ENCODE measurements at places on chromosomes 4 and X. TPM values are rescaled to one million over a fixed set of nuclear protein-coding genes. Genes with fewer than 3 reads are reported as not detected.

Gene IQCM
- not detected for total RNA-seq

Gene VSIG4
- not detected for total RNA-seq

Gene MMRN1
- total RNA-seq: not detected

GRCh38 chrX:69429339-69430015, 74.6 kb upstream of the NALF2 start:
- no peak for DNase-seq

DNA sequence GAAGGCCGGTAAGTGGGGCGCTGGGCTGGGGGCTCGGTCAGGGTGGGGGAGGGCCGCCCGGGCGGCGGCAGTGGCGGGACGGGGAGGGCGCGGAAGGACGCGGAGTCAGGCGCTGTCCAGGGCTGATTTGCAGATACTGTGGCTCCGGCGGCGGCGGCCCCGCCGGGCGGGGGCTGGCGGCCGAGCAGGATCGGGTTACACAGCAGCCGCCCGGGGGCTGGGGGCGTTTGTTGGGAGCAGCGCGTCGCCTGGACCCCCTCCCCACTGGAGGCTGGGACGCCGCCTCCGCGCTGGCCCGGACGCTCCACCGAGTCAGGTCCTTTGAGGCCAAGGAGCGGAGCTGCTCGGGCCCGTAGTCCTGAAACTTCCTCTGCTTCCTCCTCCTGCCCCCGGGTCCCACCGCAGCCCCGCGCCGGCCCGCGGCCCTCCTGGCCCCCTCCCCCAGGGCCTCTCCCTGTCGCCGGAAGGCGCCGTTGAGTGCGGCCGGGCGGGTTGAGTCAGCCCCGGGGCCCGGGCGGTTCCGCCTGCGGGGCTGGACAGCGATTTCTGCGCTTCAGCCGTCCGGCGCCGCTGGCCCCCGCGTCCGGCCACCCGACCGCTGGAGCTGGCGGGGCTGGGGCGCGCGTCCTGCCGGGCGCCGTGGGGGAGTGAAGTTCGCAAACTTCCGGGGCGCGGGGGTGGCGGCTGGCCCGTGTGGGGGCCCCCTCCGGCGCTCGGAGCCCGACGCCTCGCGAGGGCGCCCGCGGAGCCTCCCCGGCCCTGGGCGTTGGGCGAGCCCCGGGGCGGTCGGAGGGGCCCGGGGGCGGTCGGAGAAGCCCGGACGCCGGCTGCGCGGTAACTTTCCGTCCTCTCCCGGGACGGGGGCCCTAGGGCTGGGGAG, 746 bp downstream of the REST start:
- DNase-seq: peak; percentile 47

DNA sequence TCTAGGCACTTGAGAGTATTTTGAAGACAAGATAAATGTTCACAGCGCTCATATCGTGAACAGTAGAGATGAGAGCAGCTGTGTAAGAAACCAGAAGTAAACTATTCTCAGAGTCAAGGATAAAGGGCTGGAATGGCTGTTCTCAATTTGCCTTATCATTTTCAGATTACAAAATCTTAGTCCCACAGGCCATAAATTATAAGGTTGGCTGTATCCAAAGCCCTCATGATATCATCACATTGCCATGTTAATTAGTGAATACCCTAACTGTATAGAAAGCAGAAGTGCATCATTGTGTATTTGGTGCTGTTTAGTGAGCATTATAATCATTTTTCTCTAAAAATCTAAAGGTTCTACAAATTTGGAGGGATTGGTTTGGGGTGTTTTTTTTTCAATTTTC, 168.9 kb upstream of the EDNRA start:
- DNase-seq: no peak

DNA sequence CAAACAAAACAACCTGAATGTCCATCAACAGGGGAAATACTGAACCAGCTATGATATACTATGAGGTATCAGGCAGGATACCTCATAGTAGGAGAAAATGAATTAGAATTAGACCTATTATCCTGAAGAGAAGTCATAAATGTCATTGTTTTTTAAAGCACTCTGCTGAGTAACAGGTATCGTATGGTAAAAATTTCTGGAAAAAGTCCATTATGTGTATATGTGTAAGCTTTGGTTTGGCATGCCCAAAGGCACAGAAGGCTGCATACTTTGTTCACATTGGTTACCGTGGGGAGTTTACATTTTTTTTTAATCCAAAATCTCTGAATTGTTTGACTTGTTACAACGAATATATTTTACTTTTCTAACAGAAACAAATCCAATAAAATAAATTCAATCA, 70.5 kb downstream of the RPS3A start:
- no peak for DNase-seq

- DNase-seq: no peak
Measured at GRCh38 chrX:38878641-38879340, 77.5 kb downstream of the MID1IP1 start.

DNA sequence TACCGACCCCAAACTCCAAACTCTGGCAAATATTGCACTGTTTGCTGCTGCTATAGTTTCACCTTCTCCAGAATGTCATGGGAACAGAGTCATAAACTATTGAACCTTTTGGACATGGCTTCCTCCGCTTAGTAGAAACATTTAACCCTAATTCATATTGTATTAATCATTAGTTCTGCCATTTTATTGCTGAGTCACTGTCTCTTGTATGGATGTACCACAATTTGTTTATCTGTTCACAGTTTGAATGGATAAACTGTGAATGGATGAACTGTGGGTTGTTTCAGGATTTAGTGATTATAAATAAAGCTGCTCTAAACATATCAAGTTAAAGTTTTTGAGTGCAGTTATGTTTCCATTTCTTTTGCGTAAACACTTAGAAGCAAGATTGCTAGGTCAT, 10.1 kb downstream of the ANXA10 start:
- no peak for DNase-seq

All from Daoy (cell line).